ENCODE measurements at places on chromosomes 7 and 10.

DNA sequence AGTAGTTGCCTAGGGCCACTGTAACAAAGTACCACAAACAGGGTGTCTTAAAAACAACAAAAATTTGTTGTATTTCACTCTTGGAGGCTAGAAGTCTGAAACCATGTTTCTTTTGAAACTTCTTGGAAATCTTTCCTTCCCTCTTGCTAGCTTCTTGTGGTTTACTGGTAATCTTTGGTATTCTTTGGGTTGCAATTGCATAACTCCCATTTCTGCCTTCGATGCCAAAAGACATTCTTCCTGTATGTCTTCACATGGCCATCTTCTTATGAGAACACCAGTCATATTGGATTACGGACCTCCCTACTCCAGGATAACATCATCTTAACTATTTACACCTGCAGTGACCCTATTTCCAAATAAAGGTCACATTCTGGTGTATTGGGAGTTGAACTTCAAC, 357.4 kb downstream of the PPP1R3A start:
- H3K27ac ChIP-seq: no peak overlapping the region
- DNase-seq: no peak
- no peaks in the 10 kb centered on the region for H3K27me3 ChIP-seq
- H3K4me1 ChIP-seq: no peaks in the 10 kb centered on the region

DNA sequence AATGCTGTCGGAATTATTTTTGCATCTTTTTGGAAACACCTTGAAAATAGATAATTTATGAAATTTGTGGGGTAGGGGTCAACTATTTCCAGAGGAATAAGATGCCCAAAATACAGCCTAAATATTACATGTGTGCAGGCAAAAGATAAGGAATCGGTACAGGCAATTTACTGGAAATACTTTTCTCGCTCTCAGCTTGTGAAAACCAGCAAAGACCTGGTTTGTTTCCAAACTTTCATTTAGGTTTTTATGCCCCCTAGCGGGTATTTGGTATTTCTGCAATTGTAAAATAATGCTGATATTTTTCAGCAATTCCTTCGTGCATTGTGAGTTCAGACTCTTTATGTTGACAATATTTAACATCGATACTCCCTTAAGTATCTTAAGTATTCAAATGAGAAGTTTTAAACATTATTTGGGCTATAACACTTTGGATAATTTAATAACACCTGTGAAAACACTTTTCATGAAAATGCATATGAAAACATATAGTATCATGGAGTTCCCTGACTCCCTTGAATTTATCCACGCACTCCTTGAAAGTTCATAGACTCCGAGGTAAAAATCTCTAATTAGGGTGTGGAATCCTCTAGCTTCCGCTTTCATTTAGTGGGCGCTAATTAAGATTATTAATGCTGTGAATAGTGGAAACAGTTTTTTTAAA, 132.4 kb downstream of the TSPAN12 start:
- H3K4me1 ChIP-seq: peaks cover 11% of the 10 kb centered on the region
- no peaks in the 10 kb centered on the region for H3K36me3 ChIP-seq
- H3K27me3 ChIP-seq: no peaks in the 10 kb centered on the region
- no peak overlapping the region for H3K4me3 ChIP-seq
- H3K27ac ChIP-seq: no peak overlapping the region
- DNase-seq: no peak

- peaks cover 34% of the 10 kb centered on the region for H3K36me3 ChIP-seq
- DNase-seq: peak; percentile 51
- H3K27me3 ChIP-seq: no peaks in the 10 kb centered on the region
- peak overlapping the region; percentile 86 for H3K4me3 ChIP-seq
- H3K27ac ChIP-seq: no peak overlapping the region
Measured at GRCh38 chr10:73810735-73811465, 498 bp downstream of the NDST2 start.

DNA sequence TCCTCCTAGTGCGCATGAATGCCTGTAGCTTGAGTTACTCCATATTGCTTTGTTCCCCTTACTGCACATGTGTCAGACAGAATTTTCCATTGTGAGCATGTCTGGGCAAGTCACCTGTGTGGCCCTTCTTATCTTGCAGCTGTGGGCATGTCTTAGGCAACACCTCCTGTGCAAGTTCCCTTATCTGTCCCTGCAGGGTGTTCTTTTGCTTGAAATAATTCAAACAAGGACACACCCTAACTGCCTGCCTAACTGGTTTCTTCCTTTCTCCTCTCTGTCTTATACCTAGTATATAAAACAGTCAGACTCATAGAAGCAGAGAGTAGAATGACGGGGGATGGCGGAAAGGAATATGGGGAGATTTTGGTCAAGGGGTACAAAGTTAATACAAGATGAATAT, 421.1 kb upstream of the SORCS1 start:
- H3K27ac ChIP-seq: no peak overlapping the region
- no peaks in the 10 kb centered on the region for H3K27me3 ChIP-seq
- H3K36me3 ChIP-seq: no peaks in the 10 kb centered on the region

DNA sequence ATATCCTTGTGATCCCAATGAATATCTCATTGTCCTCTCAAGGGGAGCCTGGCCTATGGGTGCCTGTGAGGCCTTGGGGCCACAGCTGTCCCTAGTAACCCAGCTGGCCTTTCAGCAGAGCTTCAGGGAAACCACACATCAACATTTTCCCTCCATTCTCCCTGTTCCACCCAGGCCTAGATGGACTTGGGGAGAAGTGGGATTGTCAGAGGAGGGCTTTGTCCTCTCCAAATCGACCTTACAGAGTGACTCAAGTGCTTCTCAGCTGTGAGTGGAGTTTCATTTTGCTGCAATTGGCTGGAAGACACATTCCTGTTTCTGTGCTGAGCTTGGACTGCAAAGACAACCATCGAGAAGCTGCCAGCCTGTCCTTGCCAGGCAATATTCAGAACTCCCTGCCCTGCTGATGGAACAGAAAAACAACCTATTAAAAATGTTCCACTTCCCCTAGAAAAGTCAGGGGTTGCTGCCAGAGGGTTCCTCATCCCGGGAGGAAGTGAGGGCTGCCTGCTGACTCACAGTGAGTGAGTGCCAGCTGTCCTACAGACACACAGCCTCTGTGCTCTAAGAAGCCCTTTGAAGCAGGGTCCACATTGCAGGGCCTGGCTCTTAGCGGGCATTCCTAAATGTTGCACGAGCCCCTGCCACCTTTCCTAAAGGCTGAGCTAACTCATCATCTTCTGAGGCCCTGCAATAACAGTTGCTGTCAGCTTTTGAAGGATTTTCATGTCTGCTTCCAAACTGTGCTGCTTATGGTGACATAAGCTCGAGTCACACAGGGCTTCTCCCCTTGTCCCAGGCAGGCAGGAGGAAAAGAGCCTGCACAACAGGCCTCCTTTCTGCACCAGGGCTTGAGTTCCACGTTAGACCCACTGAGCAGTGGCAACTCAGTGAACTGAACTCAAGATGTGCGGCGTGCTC, 20.5 kb downstream of the STRA8 start:
- H3K4me1 ChIP-seq: peaks cover 22% of the 10 kb centered on the region
- DNase-seq: no peak

DNA sequence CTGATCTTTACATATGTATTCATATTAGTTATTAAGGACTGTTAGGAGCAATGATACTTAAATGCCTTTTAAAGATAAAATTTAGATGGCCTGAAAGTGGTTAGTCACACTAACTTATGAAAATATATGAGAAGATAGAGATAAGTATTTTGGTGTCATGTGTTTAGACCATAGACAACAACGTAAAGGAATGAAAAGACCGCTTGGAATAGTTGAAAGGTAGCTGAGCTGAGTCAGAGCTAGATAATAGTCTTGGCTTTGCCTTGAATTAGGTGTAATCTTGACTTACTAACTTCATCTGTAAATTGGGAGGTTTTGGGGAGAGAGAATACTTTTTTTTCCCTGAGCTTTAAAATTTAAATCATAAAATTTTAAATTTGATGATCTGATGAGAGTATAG, 127.0 kb downstream of the LYZL1 start:
- no peak overlapping the region for H3K4me3 ChIP-seq
- H3K4me1 ChIP-seq: no peaks in the 10 kb centered on the region
- no peaks in the 10 kb centered on the region for H3K36me3 ChIP-seq
- DNase-seq: no peak

GRCh38 chr10:22583683-22584082, 130.7 kb downstream of the PIP4K2A start:
- no peak overlapping the region for H3K4me3 ChIP-seq
- H3K4me1 ChIP-seq: peaks cover 15% of the 10 kb centered on the region
- peaks cover 42% of the 10 kb centered on the region for H3K36me3 ChIP-seq
- peak overlapping the region; percentile 53 for H3K27ac ChIP-seq
- DNase-seq: no peak

DNA sequence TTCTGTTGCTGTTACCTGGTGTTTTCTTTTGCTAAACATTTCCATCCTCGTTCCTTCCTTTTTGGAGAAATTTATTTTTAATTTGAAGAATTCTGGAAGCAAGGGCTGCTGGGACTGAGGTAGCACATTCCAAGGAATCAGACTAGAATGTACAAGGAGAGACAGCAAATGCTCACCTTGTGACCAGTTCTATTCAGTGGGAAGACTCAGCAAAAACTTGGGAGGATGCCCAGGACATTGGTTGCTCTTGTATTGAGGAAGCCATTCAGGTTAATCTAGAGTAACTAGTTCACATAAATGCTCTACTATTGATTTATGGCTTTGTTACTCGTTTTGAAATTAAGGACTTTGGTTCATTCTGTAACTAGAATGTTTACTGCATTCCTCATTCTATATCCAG, 11.3 kb downstream of the PLCE1 start:
- peaks cover 14% of the 10 kb centered on the region for H3K4me1 ChIP-seq
- peaks cover 22% of the 10 kb centered on the region for H3K27me3 ChIP-seq
- no peak overlapping the region for H3K27ac ChIP-seq
- H3K36me3 ChIP-seq: no peaks in the 10 kb centered on the region
- no peak overlapping the region for H3K4me3 ChIP-seq

DNA sequence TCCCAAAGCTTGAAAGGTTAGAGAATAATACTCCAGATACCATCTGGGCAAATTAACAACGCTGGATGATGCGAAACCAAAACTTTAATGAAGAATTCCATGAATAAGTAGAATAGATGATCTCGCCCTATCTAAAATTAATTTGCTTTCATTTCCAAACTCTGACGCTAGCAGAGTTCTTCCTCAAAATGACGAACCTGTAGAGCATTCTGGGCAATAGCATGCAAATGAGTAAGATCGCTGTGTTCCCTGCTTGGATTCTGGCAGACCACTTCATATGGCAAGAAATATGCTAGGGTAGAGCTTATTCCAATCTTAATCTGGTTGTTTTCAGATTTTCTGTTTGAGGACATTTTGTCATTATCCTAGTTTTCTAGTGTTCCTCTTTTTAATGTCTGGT, 36.1 kb upstream of the SMNDC1 start:
- peaks cover 14% of the 10 kb centered on the region for H3K27me3 ChIP-seq
- H3K4me1 ChIP-seq: peaks cover 19% of the 10 kb centered on the region
- no peak overlapping the region for H3K4me3 ChIP-seq
- no peaks in the 10 kb centered on the region for H3K36me3 ChIP-seq

- peak overlapping the region; percentile 8 for H3K27ac ChIP-seq
- no peaks in the 10 kb centered on the region for H3K4me1 ChIP-seq
- H3K4me3 ChIP-seq: no peak overlapping the region
- DNase-seq: no peak
- H3K27me3 ChIP-seq: peaks cover 3% of the 10 kb centered on the region
- no peaks in the 10 kb centered on the region for H3K36me3 ChIP-seq
Measured at GRCh38 chr7:123846217-123846891, 1.4 kb downstream of the HYAL4 start.

GRCh38 chr7:70726951-70727378, 405.0 kb upstream of the GALNT17 start:
- H3K27me3 ChIP-seq: no peaks in the 10 kb centered on the region
- H3K4me1 ChIP-seq: peaks cover 53% of the 10 kb centered on the region
- peaks cover 61% of the 10 kb centered on the region for H3K36me3 ChIP-seq
- DNase-seq: no peak
- H3K4me3 ChIP-seq: no peak overlapping the region

DNA sequence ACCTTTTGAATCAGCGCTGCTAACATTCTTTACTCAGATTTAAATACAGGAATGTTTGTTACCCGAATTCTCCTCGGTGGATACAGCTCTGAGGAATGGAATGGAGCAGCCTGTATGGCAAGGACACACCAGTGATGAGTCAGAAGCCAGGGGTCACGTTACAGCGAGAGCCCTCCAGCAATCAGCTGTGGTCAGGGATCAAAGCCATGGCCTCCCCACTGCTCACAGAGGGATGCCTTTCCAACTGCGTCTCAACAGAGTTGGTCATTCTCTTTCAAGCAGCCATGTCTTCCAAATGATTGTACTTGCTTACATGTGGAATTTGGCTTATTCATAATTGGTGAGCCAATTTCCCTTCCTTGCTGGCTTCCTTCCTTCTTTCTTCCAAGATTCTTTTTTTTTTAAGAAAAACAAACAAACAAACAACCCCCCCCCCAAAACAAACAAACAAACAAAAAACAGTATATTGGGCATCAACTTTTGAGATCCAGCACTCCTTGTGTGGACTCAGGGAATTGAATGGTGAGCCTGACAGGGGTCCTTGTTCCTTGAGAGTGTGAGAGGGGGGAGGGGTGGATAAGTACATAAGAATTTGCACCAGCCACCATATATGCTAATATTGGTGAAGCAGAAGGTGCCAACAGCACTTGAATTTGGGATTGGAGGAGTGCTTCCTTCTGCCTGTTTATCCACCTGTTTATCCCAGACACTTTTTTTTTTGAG, 100.2 kb downstream of the ATXN7L1 start:
- no peaks in the 10 kb centered on the region for H3K27me3 ChIP-seq
- peaks cover 28% of the 10 kb centered on the region for H3K4me1 ChIP-seq
- peak overlapping the region; percentile 33 for H3K4me3 ChIP-seq
- peak; percentile 57 for DNase-seq
- H3K36me3 ChIP-seq: peaks cover 7% of the 10 kb centered on the region
- no peak overlapping the region for H3K27ac ChIP-seq

DNA sequence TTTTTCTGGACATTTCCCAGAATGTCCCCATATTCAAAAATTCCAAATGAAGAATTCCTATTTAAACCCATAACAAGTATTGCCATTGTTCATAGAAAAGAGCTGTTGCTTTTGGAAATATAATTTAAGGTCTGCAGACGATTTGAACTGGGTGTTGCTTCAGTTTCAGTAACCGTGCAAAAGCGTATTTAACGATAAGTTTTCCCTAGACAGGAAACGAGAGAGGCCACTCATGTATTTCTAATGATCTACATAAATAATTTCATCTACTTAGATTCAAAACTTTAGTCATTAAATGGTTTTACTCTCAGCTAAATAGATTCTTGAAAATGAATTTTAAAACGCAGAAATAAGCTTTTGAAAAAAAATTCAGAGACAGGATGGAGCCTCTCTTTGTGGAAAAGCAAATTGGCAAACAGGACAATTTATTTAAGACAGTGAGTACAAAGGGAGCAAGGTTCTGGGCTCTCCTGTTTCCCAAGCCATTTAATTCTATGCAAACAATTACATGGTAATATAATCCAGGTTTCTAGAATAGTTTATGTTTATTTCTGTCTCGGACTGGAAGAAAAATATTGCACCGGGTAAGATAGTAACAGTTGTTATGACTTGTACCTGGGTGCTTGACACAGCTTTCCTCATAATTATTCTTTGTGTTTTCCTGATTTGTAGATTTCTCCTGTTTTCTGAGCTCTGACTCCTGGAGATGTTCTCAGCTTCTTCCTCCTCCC, 263.0 kb downstream of the BAMBI start:
- peaks cover 10% of the 10 kb centered on the region for H3K36me3 ChIP-seq
- H3K4me1 ChIP-seq: peaks cover 34% of the 10 kb centered on the region
- H3K4me3 ChIP-seq: peak overlapping the region; percentile 76
- DNase-seq: no peak
